ENCODE measurements at places on chromosomes 5 and 9. TPM values are rescaled to one million over a fixed set of nuclear protein-coding genes. Genes with fewer than 3 reads are reported as not detected.

DNA sequence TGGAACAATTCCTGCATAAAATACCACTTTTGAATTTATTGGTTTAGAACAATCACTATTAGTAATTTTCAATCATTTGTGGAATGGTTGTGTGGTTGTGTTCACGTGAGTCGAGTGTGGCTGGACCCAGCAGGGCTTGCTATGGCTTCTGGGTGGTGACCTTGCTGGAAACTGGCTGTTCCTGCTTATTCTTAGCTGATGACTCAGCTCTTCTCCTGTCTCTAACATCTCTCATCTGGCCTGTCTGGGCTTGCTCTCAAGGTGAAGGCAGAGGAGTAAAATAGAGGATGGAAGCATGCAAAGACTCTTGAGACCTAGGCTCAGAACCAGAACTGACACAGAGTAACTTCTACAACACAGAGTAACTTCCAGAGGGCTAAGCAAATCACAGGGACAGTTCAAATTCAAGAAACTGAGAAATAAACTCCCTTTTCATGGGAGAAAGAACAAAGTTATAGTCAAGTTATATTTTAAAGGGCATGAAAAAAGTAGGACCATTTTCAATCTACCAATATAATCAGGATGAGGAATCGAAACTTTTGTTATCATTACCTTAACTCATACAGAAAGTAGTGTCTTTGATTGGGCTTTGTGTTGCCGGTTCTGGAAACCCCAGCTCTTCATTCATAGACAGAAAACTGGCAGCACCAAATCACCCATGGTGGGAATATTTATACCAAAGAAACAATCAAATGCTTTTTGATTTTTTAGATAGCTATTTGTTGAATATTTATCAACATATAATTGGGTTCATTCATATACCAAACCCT is 665.1 kb downstream of the CDH18 start:
- no peak for DNase-seq

UBAP2 gene
- 26.5 TPM for total RNA-seq

GRCh38 chr9:14326264-14326826 is 12.4 kb upstream of the NFIB start:
- no peak for DNase-seq

GRCh38 chr5:107674655-107675054 is 3.9 kb upstream of the EFNA5 start:
- DNase-seq: no peak

GRCh38 chr9:135047521-135047920 is 39.9 kb upstream of the OLFM1 start:
- DNase-seq: no peak

AQP3 gene
- total RNA-seq: 106 TPM

GRCh38 chr5:126143622-126144021 is 279.6 kb upstream of the GRAMD2B start:
- DNase-seq: no peak

All from CD4-positive, alpha-beta T cell (primary cell).